ENCODE measurements at places on chromosomes 2 and 18. TPM values are rescaled to one million over a fixed set of nuclear protein-coding genes. Genes with fewer than 3 reads are reported as not detected.

Gene TMEM247
- not detected for total RNA-seq

Gene SEMA4C
- total RNA-seq: 14.4 TPM

Gene ANKRD29
- total RNA-seq: 8.5 TPM

Gene TOGARAM2
- total RNA-seq: not detected

Gene SH3RF3
- total RNA-seq: 0.57 TPM

Gene HES6
- total RNA-seq: 8.4 TPM

Gene ANKRD30BL
- not detected for total RNA-seq

Gene CD302
- total RNA-seq: 1.7 TPM

Gene TNS1
- 0.39 TPM for total RNA-seq

Gene LBX2
- total RNA-seq: 1.2 TPM

Gene ADCY3
- 37.5 TPM for total RNA-seq

Gene PLA2R1
- 4.5 TPM for total RNA-seq

Gene TBR1
- not detected for total RNA-seq

Gene IMPA2
- 55.3 TPM for total RNA-seq

Gene HRH4
- total RNA-seq: 0.08 TPM

Gene UGT1A8
- total RNA-seq: not detected
